ENCODE measurements at places on chromosomes 6 and 20.

DNA sequence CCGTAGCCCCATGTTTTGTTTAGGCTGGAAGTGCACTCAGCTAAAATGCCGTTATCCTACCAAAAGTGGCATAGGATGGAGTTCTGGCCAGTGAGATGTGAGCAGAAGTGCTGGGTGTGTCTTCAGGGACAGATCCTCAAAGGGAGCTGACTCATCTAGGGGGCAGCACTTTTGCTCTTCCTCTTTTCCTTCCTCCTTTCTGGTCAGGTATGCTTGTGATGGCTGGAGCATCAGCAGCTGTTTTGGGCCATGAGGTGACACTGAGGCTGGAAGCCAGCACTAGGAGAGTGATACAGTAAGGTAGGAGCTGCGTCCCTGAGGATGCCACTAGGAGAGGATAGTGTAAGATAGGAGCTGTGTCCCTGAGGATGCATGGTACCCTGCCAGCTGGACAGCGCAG is 4.6 kb upstream of the OSBPL2 start:
- no peak for DNase-seq

- no peak for DNase-seq
Observed at GRCh38 chr6:24430086-24430485, 27.4 kb downstream of the MRS2 start.

DNA sequence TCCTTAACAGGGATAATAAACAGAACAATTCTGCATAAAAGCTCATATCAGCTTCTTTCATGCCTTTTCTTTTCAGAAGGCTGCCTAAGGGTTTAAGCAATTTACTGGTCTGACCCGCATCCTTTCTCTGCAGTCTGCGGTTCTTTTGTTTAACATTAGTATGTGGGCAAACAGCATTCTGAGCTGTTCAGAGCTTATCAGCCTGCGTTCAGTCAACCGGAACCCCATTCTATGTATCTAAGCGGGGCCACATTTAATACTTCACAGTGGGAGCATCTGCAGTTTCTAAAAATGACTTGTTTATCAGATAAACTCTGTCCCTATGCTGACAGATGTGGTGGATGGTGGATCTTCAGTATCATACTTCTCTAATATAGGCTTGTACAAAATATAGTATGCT is 758.9 kb upstream of the MMS22L start:
- no peak for DNase-seq

- DNase-seq: no peak
Observed at GRCh38 chr6:136411025-136411325, 121.3 kb upstream of the BCLAF1 start.

- DNase-seq: no peak
Observed at GRCh38 chr6:167956983-167957492, 40.4 kb upstream of the KIF25 start.

GRCh38 chr6:6588924-6589709 is 597 bp downstream of the LY86 start:
- DNase-seq: peak; percentile 51

GRCh38 chr6:129908858-129909257 is 47.7 kb upstream of the TMEM244 start:
- no peak for DNase-seq

- DNase-seq: no peak
Observed at GRCh38 chr6:168127384-168127868, 48.4 kb upstream of the FRMD1 start.

GRCh38 chr20:50659975-50660670 is 31.2 kb downstream of the RIPOR3 start:
- DNase-seq: no peak

DNA sequence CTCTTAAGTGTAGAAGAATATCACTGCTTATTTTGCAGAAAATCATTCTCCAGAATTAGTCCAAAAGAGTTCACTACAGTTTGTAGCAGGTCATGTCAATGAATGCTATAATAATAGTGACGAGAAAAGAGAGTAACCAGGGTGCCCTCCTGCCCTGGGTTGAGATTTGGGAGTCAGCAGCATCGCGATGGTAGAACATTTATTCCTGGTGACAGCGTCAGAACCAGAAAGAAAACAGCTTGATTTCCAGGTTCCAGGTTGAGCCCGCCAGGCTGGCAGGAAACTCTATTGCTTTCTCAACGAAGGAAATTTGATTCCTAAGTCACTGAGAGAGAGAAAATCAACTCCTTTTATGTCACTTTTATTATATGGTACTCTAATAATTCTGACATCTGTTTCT is 550.3 kb downstream of the QKI start:
- DNase-seq: no peak

- no peak for DNase-seq
Observed at GRCh38 chr20:62226707-62227590, 6.9 kb upstream of the HRH3 start.

GRCh38 chr20:50350510-50351249 is 159.5 kb upstream of the PTPN1 start:
- no peak for DNase-seq

DNA sequence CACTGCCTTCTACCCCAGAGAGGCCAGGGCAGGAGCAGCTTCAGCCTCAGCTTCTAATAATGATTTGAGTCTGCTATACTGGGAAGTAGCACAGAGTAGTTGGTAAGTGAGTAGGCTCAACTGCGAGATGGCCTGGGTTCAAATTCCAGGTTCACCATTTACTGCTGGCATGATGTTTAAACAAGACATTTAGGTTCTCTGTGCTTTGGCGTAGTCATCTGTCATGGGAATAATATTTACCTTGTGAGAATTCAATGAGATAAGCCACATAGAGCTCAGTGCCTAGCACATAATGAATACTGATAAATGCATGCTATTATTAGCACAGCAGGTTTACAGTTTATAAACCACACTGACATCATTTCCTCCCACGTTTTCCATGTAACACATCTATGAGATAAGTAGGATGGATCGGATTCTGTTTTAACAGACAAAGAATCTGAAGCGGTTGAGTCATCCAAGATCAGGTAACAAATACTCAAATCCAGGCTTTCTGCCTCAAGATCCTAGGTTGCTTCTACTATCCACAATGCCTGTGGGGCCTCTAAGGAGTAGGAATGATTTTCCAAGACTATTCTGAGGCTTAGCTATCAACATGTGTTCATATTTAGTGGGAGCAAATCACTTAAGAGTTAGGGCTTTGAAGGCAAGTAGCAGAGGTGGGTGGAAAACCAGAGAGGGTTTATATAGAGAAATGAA is 72.9 kb upstream of the DTNBP1 start:
- no peak for DNase-seq

DNA sequence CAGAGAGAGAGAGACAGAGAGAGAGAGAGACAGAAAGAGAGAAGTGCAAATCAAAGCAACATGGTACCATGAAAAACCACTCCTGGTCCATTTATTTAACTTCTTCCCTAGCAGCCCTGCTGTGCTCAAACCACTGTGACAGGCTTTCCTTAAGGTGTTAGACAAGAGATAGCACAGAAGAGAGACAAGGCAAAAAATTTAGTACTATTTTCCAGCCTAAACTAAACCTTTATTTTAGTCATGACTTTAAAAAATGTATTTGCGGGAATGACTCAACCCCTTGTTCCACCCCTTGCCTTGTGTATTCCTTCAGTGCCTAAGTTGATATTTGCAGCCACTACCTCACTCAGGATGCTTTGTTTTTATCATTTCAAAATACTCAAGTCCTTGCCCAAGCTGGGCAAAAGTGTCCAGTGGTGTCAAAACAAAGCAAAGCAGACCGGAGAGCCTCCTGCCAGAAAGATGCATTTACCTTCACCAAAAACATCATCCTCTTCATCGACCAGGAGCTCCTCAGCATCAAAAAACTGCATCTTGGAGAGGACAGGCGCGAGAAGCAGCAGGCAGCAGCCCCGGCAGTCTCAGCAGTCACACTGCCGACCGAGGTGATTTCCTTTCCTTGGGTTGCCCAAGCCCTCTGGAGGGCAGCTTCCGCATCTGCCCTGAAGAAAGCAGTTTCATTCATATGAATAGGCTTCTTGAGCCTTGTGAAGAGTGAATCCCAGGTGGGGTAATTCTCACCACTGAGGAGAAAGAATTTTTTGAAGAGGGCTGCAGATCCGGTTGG is at the start of gene RIPOR2:
Gene RIPOR2 (minus strand): TSS at position 595 of the 787 bp plus-strand sequence. CDS start 62 bp downstream, at position 533.
- DNase-seq: peak; percentile 87

GRCh38 chr6:135655055-135655454 is 157.5 kb upstream of the AHI1 start:
- DNase-seq: no peak

- peak; percentile 85 for DNase-seq
Observed at GRCh38 chr6:14727494-14728395, 518.1 kb upstream of the JARID2 start.

- no peak for DNase-seq
Observed at GRCh38 chr20:42544926-42545325, 644.8 kb downstream of the PTPRT start.

GRCh38 chr20:49749625-49750024 is 35.9 kb upstream of the B4GALT5 start:
- DNase-seq: no peak

GRCh38 chr20:58058421-58059259 is 169.8 kb downstream of the ANKRD60 start:
- DNase-seq: no peak

- DNase-seq: no peak
Observed at GRCh38 chr6:43173591-43174262, 2.7 kb downstream of the SRF start.

- peak; percentile 6 for DNase-seq
Observed at GRCh38 chr6:139060332-139060731, 31.8 kb downstream of the ABRACL start.

DNA sequence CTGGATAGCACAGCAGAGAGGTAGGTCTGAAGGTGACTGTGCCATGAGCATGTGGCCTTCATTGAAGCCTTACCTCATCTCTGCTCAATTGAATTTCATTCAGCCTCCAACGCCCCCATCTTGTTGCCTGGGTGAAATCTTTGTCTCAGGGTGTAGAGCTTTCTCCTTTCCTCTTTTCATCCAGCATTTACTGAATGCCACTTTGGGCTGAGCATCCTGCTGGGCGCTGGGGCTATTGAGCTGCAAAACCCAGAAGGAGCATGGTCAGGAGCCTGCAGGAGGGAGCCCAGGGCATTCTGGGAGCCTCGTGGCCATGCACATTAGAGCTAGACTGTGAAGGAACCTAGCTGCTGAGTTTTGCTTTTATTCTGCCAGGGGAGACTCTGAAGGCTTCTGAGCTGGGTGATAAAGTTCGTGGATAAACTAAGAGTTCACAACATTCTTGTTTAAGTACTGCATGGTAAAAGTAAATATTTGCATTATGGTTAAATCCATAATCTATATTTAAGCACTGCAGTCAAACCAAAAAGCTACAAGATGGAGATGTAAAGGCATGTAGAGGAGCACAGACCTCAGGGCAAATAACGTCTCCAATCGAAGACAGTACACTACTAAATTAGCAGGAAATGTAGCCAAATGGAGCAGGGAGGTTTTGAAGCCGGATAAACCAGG is 13.2 kb upstream of the ASXL1 start:
- no peak for DNase-seq

DNA sequence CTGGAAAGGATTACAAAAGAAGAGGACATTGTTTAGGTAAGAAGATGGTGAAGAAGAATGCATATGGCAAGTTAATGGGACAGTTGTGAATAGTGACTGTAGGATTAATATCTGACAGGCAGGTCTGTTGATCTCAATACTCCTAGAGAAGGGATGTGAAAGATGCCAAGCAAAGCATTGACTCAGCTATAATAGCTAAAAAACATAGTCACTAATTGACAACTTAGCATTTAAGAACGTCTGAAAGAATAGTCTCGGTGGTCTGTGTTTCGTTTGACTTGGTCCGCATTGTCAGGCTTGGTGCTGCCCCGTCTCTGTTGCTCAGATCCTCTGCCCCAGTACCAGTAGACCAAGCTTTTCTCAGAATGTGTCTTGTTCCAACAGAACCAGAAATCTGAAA is 65.9 kb downstream of the HIVEP1 start:
- no peak for DNase-seq

GRCh38 chr20:16158090-16158975 is 414.9 kb downstream of the KIF16B start:
- no peak for DNase-seq

- no peak for DNase-seq
Observed at GRCh38 chr6:34648806-34649205, 47.8 kb downstream of the ILRUN start.

GRCh38 chr20:4603724-4604123 is 118.0 kb upstream of the PRND start:
- no peak for DNase-seq

GRCh38 chr6:150898399-150899170 is 33.1 kb downstream of the MTHFD1L start:
- DNase-seq: peak; percentile 45

DNA sequence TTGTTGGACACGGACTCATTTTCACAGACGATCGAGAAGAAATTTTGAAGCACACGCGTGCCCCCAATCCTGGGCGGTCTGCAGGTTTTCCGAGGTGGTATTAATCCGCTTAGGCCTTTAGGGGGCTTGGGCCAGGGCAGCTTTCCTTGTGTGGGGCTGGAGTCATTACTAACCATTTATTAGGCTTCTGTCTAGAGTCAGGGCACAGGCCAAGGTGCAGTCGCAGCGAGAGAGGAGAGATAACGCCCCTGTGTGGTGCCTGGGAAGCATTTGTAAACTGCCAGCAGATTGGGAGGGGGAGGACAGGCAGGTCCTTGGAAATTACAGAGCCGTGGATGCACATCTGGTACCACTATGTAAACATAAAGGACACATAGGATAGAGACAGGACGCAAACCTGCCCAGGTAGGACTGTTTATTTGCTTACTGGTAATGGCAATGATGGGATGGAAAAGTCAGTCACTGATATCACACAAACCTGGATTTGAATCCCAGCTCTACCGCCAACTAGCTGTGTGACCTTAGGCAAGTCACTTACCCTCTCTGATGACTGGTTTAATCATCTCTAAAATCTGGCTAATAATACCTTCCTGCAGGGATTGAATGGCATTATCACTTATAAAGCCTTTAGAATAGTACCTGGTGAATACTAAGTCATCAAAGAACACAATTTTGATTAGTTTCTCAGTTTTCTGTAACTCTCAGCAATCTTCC is 76.4 kb downstream of the TMEM242 start:
- DNase-seq: no peak

- no peak for DNase-seq
Observed at GRCh38 chr6:154754152-154754551, 20.9 kb downstream of the SCAF8 start.

- no peak for DNase-seq
Observed at GRCh38 chr6:132063204-132063603, 112.0 kb upstream of the CCN2 start.

- no peak for DNase-seq
Observed at GRCh38 chr6:130724089-130724488, 103.1 kb upstream of the SMLR1 start.
